ENCODE measurements at places on chromosomes 4 and X. TPM values are rescaled to one million over a fixed set of nuclear protein-coding genes. Genes with fewer than 3 reads are reported as not detected.

Gene ADRA2C
- 3.1 TPM for total RNA-seq

DNA sequence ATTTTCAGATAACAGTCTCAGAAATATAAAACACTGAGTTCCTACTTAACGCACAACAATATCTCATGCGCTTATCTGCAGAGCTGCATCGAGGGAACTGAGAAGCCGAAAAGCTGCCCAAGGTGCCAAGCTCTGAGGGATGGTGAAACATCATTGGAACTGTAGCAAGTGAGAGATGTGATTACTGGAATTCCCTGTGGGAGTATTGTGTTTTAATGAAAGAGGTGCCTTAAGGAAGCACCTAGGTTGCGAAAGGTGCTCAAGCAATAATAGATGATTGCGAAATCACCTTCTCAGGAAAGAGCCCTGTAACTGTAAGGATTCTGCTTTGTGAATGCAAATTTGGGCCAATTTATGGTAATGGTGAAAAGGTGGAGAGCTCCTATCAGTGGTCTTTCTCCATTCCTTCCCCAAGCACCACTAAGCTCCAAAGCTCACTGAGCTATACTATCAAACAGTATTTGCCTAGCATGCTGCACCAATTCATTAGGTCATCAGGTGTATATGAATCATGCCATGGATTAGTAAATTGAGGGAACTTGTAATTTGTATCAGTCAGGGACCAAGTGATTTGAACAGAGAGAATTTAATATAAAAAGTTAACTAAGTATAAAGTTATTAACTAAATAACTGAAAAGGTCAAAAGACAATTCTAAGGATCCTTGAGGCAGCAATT lies 59.0 kb upstream of the ATP8A1 start:
- H3K27me3 ChIP-seq = no peaks in the 10 kb centered on the region
- DNase-seq = no peak
- H3K36me3 ChIP-seq = no peaks in the 10 kb centered on the region
- H3K4me1 ChIP-seq = no peaks in the 10 kb centered on the region

- H3K4me3 ChIP-seq = no peak overlapping the region
- H3K27ac ChIP-seq = no peak overlapping the region
- no peaks in the 10 kb centered on the region for H3K4me1 ChIP-seq
- H3K36me3 ChIP-seq = no peaks in the 10 kb centered on the region
- no peaks in the 10 kb centered on the region for H3K27me3 ChIP-seq
Observed at GRCh38 chrX:5051831-5052491, 1176.7 kb downstream of the NLGN4X start.

- no peak overlapping the region for H3K4me3 ChIP-seq
- no peak for DNase-seq
- H3K4me1 ChIP-seq = peaks cover 19% of the 10 kb centered on the region
- no peak overlapping the region for H3K27ac ChIP-seq
- no peaks in the 10 kb centered on the region for H3K36me3 ChIP-seq
Observed at GRCh38 chr4:140068271-140068670, 85.7 kb downstream of the MAML3 start.

GRCh38 chr4:35365186-35365585 lies 879.1 kb downstream of the ARAP2 start:
- H3K4me1 ChIP-seq = no peaks in the 10 kb centered on the region
- no peaks in the 10 kb centered on the region for H3K27me3 ChIP-seq
- H3K36me3 ChIP-seq = no peaks in the 10 kb centered on the region
- no peak overlapping the region for H3K27ac ChIP-seq

Gene OTUD6A
- total RNA-seq = not detected

DNA sequence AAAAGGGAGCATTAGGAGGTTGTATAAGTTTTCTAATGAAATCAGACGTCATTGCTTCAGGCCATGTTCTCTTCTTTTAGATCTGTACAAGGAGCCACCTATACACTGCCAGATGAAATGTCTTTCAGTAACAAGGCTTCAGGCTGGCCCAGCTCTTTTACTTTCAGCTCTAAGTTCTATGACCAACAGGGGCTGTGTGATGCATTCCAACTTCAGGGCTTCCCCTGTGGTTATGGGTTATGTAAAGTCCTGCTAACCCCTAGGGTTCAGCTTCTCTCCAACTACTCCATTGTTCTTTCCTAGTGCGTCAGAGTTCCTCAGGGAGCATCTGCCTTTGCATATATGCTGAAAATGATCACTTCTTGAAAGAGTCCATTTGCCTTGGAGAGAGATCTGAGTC lies 79.4 kb upstream of the TTC29 start:
- no peak overlapping the region for H3K27ac ChIP-seq
- DNase-seq = no peak
- no peaks in the 10 kb centered on the region for H3K4me1 ChIP-seq
- H3K27me3 ChIP-seq = no peaks in the 10 kb centered on the region

Gene RAB33A
- total RNA-seq = 2.1 TPM

Gene UGT2A1
- total RNA-seq = not detected

Gene BEX5
- total RNA-seq = not detected
